Caudate nucleus (tissue), 63 donors: ENCODE measurements at places on chromosomes 7 and 10.

DNA sequence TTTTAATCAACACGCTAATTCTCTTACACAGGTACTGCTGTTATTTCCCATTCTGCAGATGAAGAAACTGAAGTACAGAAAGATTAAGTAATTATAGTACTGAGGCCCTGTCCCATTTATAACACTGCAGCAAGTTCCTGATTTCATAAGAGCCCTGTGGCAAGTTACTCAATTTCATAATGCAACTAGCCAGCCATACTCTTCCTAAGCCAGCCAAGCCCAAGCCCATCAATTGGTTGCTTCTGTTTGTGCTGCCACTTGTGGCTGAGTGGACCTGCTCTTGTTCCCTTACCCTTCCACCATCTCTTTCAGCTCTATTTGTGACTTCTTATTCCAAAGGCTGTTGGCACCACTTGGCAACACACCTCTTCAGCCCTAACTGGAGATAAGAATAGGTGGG lies 19.7 kb upstream of the PRPF18 start:
- no peak for DNase-seq

DNA sequence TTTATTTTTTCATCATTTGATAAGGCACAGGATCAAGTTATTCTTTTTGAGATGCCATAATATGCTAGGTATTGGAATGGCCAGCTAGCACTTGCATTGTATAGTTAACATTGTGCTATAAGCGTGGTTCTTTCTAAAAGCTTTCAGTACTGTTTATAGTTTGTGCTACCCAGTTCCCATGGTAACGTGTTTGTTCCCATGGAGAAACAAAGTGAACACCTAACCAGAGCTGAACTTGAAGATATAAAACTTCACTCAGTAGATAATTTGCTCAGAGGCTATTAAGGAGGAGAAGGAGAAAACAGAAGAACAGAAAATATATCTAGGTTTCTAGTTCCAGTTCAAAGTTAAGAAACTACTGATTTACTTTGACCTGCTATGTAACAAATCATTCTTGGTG lies 23.6 kb upstream of the ITGB8 start:
- DNase-seq, result no peak

- no peak for DNase-seq
These were observed 76.7 kb downstream of the EZH2 start for GRCh38 chr7:148807436-148807835.

- no peak for DNase-seq
These were observed 149.3 kb downstream of the FGFR2 start for GRCh38 chr10:121448766-121449421.

- DNase-seq, result no peak
These were observed 29.1 kb downstream of the WDR37 start for GRCh38 chr10:1085258-1085657.

- no peak for DNase-seq
These were observed 339.9 kb downstream of the CXCL12 start for GRCh38 chr10:44045020-44045419.

DNA sequence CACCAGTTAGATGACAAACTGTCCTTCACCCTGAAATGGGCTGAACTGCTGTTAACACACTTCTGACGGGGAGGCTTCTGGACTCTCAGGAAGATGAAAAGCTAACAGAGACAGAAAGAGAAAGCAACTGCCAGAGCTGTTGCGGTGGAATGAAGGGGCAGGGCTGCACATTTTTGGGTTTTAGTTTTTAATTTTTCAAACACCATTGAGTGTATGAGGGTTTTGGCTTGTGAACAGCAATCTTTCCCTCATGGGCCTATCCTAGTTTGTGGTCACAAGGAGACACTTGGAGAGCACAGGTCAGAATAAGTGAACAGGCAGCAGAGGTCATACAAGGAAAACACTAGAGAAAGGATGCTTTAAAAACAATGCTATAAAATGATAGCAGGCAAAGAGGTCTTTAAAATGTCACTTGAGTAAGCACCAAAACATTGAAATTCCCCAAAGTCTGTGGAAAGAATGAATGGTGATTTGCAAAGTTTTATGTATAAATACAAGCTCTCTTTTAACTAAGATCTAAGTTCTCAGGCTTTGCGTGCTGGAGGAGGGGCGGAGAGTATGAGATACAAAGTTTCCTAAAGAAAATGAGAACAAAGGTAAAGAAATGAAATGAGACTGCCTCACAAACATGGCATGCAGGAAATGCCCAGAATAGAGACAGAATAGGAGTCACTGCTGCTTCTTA lies 101.4 kb upstream of the GLI3 start:
- no peak for DNase-seq
